ENCODE measurements at places on chromosomes 3 and 15. TPM values are rescaled to one million over a fixed set of nuclear protein-coding genes. Genes with fewer than 3 reads are reported as not detected.

Gene GRIP2
- 2.3 TPM for total RNA-seq

Gene NRG4
- total RNA-seq = 16.3 TPM

Gene CCDC71
- total RNA-seq = 32.1 TPM

Gene GALNT15
- 15.5 TPM for total RNA-seq

Gene RAB6B
- 8.2 TPM for total RNA-seq

Gene MFAP1
- total RNA-seq = 20.3 TPM

Gene UPK1B
- 110 TPM for total RNA-seq

Gene CD96
- 45.9 TPM for total RNA-seq

Gene CCRL2
- 6.3 TPM for total RNA-seq

Gene PLOD2
- total RNA-seq = 17.7 TPM

Gene NEO1
- total RNA-seq = 36.0 TPM

Gene NOX5
- total RNA-seq = 0.89 TPM

Gene CDHR4
- 0.62 TPM for total RNA-seq

Gene SKOR1
- total RNA-seq = 0.60 TPM

Gene ECE2
- 0.81 TPM for total RNA-seq

Gene ALDH1A2
- 72.7 TPM for total RNA-seq

Gene COL8A1
- 30.2 TPM for total RNA-seq

Gene P3H2
- 13.9 TPM for total RNA-seq

Gene BSN
- total RNA-seq = 2.4 TPM

Gene STRC
- total RNA-seq = 1.4 TPM

Gene RTP1
- not detected for total RNA-seq

Gene C3orf49
- not detected for total RNA-seq

Gene PDE12
- 28.6 TPM for total RNA-seq

Gene PRTG
- total RNA-seq = 3.7 TPM

Data from ureter (tissue), 1 donor.